IMR-90 (cell line): ENCODE measurements at places on chromosomes 12 and 14. TPM values are rescaled to one million over a fixed set of nuclear protein-coding genes. Genes with fewer than 3 reads are reported as not detected.

The MGAT4C gene
- total RNA-seq, result not detected in 2 replicates

The A2M gene
- 0.56 and 1.1 TPM in 2 replicates for total RNA-seq

The CLEC7A gene
- not detected in 2 replicates for total RNA-seq

The BEGAIN gene
- total RNA-seq, result 0.18 and 0.28 TPM in 2 replicates

The GLI1 gene
- total RNA-seq, result 1.3 and 1.4 TPM in 2 replicates

The DCP1B gene
- 13.3 and 13.9 TPM in 2 replicates for total RNA-seq

DNA sequence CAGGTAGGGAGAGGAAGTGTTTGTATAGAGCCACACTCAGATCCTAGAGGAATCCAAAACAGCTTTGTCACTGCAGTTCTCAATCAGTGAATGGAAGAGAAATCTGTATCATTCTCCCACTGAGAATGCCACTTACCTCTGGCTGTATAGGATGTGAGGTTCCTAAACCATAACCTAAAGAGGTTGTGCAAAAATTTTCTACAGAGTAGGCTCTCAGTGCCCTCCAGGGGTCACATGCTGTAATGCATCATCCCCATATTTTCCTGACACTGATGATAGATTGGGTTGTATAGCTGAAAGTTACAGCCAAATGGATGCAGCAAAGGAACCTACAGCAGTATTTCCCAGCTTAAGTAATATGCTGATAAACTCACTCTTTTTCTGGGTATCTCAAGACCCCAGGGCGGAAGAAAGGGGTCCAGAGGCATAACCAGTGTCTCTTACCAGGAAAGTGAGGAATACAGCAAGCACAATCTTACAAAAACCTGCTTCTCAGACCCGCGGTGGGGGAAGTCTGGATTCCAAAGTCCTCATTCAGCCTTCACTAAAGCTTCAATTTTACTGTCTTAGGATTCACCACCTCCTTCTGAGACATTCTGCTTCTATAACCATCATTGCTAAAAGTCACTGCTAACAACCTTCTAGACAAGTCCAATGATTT is 3.8 kb downstream of the BCDIN3D start:
- H3K36me3 ChIP-seq, result peaks cover 2% of the 10 kb centered on the region; the same call in 1 of the 2 replicates
- no peaks in the 10 kb centered on the region for H3K27me3 ChIP-seq
- no peak overlapping the region for H3K27ac ChIP-seq
- H3K4me3 ChIP-seq, result no peak overlapping the region
- peak; percentile 35 for DNase-seq
- peaks cover 5% of the 10 kb centered on the region for H3K4me1 ChIP-seq

GRCh38 chr12:24496755-24497154 is 452.1 kb downstream of the BCAT1 start:
- H3K36me3 ChIP-seq, result no peaks in the 10 kb centered on the region
- peaks cover 16% of the 10 kb centered on the region for H3K4me1 ChIP-seq
- no peak overlapping the region for H3K27ac ChIP-seq
- no peak overlapping the region for H3K4me3 ChIP-seq
- peak; percentile 80 for DNase-seq
- no peaks in the 10 kb centered on the region for H3K27me3 ChIP-seq

GRCh38 chr12:57040750-57041149 is 9.2 kb downstream of the MYO1A start:
- H3K4me3 ChIP-seq, result no peak overlapping the region
- no peak for DNase-seq
- peaks cover 62% of the 10 kb centered on the region for H3K27me3 ChIP-seq
- no peak overlapping the region for H3K27ac ChIP-seq
- no peaks in the 10 kb centered on the region for H3K4me1 ChIP-seq

DNA sequence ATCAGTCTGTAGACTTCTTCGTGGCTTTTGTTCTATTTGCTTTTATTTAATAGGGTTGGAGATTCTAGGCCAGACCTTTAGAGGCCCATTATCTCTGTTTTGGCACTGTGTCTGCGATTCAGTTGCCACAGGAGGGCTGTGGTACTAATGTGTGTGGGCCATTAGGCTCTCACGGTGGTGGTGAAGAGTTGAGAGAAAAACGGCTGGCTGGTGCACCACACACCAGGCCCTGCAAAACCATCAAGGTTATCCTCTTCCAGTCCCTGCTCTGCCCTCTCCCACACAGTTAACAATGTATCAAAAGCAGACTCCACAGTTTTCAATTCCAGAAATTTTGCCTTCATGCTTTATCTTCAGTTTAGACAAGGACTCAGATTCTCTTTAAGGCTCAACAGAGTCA is 97.7 kb downstream of the MYF5 start:
- no peak for DNase-seq
- H3K36me3 ChIP-seq, result no peaks in the 10 kb centered on the region
- peaks cover 7% of the 10 kb centered on the region for H3K4me1 ChIP-seq

DNA sequence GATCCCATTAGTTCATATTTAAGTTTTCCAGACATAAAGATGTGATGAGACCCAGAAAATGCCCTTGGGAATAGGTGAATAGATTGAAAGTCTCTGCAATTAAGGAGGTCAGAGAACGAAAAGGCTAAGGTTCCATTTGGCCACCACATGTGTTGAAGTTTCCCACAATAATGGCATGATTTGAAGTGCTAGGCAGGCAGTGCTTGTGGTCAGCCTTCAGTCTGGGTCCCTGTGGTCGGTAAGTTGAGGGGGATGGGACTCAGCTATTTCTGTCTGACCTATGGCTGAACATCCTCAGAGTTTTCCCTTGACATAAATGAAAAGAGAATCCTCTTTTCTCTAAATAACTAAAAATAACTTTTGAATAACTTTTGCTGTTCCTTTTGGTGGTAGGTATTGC is 92.4 kb downstream of the PELI2 start:
- H3K36me3 ChIP-seq, result no peaks in the 10 kb centered on the region
- DNase-seq, result no peak
- H3K4me1 ChIP-seq, result peaks cover 2% of the 10 kb centered on the region; the same call in 1 of the 2 replicates
- no peaks in the 10 kb centered on the region for H3K27me3 ChIP-seq
- H3K27ac ChIP-seq, result no peak overlapping the region

GRCh38 chr14:102236026-102236425 is 68.9 kb downstream of the MOK start:
- H3K4me3 ChIP-seq, result no peak overlapping the region
- no peak for DNase-seq
- 0 out of 2 replicates have a peak, but pooled peaks cover 1% of the 10 kb centered on the region for H3K36me3 ChIP-seq
- no peak overlapping the region for H3K27ac ChIP-seq

- H3K27me3 ChIP-seq, result no peaks in the 10 kb centered on the region
- H3K4me3 ChIP-seq, result no peak overlapping the region
- no peak overlapping the region for H3K27ac ChIP-seq
- H3K4me1 ChIP-seq, result peaks cover 17% of the 10 kb centered on the region
- peaks cover 4% of the 10 kb centered on the region for H3K36me3 ChIP-seq
These were observed 13.0 kb downstream of the TTC8 start for GRCh38 chr14:88837495-88837894.

DNA sequence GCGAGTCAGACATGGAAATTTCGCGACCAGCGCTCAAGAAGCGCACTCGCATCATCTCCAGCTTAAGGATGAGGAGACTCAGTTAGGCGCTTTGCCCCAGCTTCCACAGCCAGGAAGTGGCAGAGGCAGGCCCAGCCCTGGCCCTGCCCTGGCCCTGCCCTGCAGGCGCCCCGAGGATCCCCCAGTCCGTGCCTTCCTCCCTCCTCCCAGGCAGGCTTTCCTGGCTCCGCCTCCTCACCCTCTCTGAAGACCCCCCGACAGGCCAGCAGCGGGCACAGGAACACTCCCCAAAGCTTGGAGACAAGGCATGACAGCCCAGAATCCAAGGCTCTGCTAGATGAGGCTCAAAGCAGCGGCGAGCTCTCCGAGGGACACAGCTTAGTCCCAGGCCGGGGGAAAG is 25.1 kb downstream of the UBR7 start:
- H3K36me3 ChIP-seq, result peaks cover 6% of the 10 kb centered on the region
- no peaks in the 10 kb centered on the region for H3K27me3 ChIP-seq
- DNase-seq, result no peak
- H3K27ac ChIP-seq, result no peak overlapping the region
- H3K4me1 ChIP-seq, result peaks cover 2% of the 10 kb centered on the region; the same call in 1 of the 2 replicates

DNA sequence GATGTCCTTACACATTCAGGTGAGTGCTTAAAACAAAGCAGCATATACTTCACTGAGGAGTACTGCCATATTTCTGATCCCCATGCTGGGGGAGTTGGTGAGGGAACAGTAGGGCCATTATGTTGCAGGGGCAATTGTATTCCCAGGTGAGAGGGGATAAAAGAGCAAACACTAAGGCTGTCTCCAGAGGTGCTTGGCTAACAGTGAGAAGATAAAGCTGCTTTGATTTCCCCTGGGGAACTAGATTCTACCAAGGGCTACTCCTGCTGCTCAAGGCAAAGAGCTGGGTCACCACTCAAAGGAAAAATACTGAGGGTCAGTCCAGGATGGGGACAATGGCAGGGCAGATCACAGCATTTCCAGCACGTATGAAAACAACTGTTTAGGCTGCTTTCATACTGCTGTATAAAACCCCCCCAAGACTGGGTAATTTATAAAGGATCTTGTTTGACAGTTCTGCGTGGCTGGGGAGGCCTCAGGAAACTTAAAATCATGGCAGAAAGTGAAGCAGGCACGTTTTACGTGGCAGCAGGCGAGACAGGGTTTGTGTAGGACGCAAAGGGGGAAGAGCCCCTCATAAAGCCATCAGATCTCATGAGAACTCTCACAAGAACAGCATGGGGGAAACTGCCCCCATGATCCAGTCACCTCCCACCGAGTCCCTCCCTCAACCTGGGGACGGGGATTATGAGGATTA is 47.8 kb upstream of the OR5AU1 start:
- H3K36me3 ChIP-seq, result peaks cover 18% of the 10 kb centered on the region
- no peak overlapping the region for H3K27ac ChIP-seq
- no peaks in the 10 kb centered on the region; the same call in 1 of the 2 replicates for H3K4me1 ChIP-seq
- DNase-seq, result no peak

- H3K36me3 ChIP-seq, result no peaks in the 10 kb centered on the region
- H3K4me1 ChIP-seq, result no peaks in the 10 kb centered on the region
- H3K27ac ChIP-seq, result no peak overlapping the region
- H3K4me3 ChIP-seq, result no peak overlapping the region
- H3K27me3 ChIP-seq, result no peaks in the 10 kb centered on the region
These were observed 353.0 kb downstream of the CCDC91 start for GRCh38 chr12:28543021-28543890.

DNA sequence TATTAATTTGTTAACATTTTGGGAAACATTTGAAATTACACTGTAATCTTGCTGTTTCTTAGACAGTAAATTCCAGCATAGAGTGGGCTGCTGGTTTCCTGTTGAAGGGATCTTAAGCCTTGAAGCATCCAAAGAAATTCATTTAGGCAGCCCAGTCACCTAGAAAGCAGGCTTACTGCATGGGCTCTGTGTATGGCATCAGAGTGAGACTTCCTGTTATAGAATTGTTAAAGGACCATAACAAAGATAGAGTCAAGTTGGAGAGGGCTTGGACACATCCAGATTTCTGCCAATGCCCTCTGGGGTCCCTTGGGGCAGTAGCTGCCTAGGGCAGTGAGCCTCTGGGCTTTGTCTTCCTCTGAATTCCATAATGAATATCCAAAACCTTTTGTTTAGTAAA is 149.2 kb downstream of the DYRK2 start:
- peaks cover 7% of the 10 kb centered on the region for H3K4me1 ChIP-seq
- H3K27ac ChIP-seq, result no peak overlapping the region
- no peaks in the 10 kb centered on the region for H3K27me3 ChIP-seq
- no peaks in the 10 kb centered on the region for H3K36me3 ChIP-seq

GRCh38 chr12:122190842-122191668 is 8.1 kb downstream of the LRRC43 start:
- H3K4me3 ChIP-seq, result no peak overlapping the region
- no peak overlapping the region for H3K27ac ChIP-seq
- H3K27me3 ChIP-seq, result no peaks in the 10 kb centered on the region
- H3K36me3 ChIP-seq, result no peaks in the 10 kb centered on the region

- no peak overlapping the region for H3K4me3 ChIP-seq
- no peaks in the 10 kb centered on the region for H3K27me3 ChIP-seq
- no peak overlapping the region for H3K27ac ChIP-seq
These were observed 37.1 kb downstream of the RIMKLB start for GRCh38 chr12:8734873-8735381.

GRCh38 chr14:99961826-99962518 is 103.2 kb upstream of the EVL start:
- no peak overlapping the region for H3K4me3 ChIP-seq
- no peaks in the 10 kb centered on the region for H3K36me3 ChIP-seq
- H3K4me1 ChIP-seq, result no peaks in the 10 kb centered on the region
- DNase-seq, result no peak
- no peak overlapping the region for H3K27ac ChIP-seq

- no peaks in the 10 kb centered on the region for H3K27me3 ChIP-seq
- no peaks in the 10 kb centered on the region for H3K4me1 ChIP-seq
- no peaks in the 10 kb centered on the region for H3K36me3 ChIP-seq
- no peak for DNase-seq
These were observed 25.0 kb upstream of the NPAS3 start for GRCh38 chr14:32913725-32914124.

DNA sequence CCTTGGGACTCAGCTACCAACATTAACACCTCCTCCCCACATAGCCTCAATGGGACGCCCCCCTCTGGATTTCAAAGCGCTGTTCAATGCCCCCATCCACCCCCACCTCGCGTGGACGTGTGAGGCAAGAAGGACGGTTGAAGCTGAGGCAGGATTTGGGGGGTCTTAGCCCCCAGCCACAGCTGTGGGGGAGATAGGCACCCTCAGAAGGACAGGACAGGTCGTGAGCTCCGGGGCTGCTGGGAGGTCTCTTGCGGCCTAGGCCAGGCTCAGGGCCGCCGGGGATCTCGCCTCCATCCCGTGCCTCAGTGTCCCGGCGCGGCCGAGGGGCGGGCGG is 8.3 kb upstream of the SP7 start:
- H3K4me3 ChIP-seq, result peak overlapping the region; percentile 76
- peaks cover 15% of the 10 kb centered on the region for H3K27me3 ChIP-seq
- DNase-seq, result no peak
- peaks cover 7% of the 10 kb centered on the region; the same call in 1 of the 2 replicates for H3K4me1 ChIP-seq
- no peak overlapping the region; the same call in 1 of the 2 replicates for H3K27ac ChIP-seq

DNA sequence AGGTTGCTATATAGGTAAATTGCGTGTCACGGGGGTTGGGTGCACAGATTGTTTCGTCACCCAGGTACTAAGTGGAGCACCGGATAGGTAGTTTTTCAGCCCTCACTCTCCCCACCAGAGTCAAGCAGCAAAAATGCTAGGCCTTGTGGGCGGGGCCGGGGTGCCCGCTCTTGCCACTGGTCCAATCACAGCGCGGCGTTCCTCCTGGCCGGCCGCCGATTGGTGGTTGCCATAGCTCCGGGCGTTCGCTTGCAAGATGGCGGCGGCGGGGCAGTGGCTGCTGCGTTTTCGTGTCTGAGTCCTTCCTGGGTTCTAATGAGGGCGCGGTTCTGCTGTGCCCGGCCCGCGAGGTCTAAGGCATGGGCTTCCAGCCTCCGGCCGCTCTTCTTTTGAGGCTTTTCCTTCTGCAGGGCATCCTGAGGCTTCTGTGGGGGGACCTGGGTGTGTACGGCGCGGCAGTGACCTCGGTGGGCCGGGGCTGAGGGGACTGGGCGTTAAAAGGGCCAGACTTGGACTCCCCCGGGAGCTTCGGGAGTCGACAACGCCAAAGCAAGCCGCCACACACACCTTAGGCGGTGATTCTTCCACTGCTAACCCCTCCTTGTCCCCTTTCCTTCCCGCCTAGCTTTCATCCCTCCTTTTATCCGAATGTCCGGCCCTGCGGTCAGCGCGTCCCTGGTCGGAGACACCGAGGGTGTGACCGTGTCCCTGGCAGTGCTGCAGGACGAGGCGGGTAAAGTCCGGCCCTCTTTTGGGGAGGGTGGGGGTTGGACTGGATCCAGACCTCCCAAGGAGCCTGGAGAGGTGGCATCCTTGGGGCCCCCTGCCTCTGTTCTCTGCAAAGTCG is at the start of gene TCTN2:
TCTN2 (plus strand) TSS at position 232 of the 847 bp plus-strand sequence; CDS start at position 360, 128 bp downstream.
- peaks cover 2% of the 10 kb centered on the region; the same call in 1 of the 2 replicates for H3K4me1 ChIP-seq
- no peaks in the 10 kb centered on the region for H3K27me3 ChIP-seq
- H3K4me3 ChIP-seq, result peak within 1 kb of the TSS; percentile 80
- peaks cover 4% of the 10 kb centered on the region for H3K36me3 ChIP-seq
- peak within 1 kb of the TSS; percentile 24 for H3K27ac ChIP-seq
- DNase-seq, result peak; percentile 87
